Keratinocyte (primary cell): ENCODE measurements at places on chromosomes 6 and 20.
A peak's percentile ranks its signal among the peaks of the same experiment; 100 is the strongest.

DNA sequence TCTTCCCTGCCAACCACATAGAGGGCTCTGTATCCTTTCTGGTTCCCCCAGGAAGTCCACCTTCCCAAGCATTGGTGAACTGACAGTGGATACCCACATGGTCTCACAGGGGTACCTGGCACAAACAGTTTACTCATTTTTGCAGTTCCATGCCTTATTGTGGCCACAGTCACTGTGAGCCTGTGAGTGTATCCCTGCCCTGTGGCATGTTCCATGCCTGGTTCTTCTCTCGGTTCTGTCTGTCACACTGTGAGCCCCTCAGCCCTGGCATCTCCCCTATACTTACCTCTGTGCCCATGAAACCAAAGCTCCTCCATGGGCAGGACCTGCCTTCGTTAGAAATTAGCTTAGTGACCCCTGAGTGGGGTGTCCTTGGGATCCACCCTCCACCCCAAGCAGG is 107.8 kb downstream of the TOX2 start:
- no peak for DNase-seq

DNA sequence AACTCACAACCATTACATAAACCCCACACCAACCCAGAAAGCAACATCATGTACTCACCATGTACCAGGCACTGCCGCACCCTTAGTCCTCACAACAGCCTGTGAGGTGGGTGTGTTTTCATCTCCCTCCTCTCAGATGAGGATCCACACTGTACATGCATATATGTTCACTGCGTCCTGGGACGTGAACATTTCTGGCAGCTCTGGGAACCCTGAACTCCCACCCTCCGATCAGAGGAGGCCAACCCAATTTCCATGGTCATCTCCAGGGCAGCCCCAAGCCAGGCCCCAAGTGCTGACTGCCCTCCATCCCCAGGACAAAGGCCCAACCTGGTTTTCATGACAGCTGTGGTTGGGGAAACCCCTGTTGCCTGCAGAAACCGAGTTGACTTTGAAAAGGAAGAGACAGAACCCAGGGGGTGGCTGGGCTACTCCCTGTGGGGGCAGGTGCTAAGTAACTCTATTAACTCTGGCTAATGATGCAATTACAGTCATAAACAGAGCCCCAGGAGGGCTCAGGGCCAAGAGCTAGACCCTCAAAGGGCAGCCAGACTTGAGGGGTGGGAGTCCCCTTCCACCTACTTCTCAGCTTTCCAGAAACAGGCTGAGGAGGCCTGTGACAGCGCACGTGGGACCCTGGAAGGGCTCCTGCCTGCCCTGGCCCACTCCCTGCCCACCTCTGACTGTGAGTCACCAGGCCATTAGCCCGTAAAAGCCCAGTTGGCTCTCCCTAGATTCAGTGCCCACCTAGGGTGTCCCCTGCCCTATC is 2.6 kb downstream of the TFEB start:
- DNase-seq, result no peak

- no peak for DNase-seq
These were observed 100.1 kb downstream of the GRM4 start for GRCh38 chr6:34045771-34046170.

- no peak for DNase-seq
These were observed 168.9 kb downstream of the ADGB start for GRCh38 chr6:146767632-146768031.

GRCh38 chr6:140401761-140402160 is 1027.3 kb upstream of the CITED2 start:
- DNase-seq, result peak; percentile 9

DNA sequence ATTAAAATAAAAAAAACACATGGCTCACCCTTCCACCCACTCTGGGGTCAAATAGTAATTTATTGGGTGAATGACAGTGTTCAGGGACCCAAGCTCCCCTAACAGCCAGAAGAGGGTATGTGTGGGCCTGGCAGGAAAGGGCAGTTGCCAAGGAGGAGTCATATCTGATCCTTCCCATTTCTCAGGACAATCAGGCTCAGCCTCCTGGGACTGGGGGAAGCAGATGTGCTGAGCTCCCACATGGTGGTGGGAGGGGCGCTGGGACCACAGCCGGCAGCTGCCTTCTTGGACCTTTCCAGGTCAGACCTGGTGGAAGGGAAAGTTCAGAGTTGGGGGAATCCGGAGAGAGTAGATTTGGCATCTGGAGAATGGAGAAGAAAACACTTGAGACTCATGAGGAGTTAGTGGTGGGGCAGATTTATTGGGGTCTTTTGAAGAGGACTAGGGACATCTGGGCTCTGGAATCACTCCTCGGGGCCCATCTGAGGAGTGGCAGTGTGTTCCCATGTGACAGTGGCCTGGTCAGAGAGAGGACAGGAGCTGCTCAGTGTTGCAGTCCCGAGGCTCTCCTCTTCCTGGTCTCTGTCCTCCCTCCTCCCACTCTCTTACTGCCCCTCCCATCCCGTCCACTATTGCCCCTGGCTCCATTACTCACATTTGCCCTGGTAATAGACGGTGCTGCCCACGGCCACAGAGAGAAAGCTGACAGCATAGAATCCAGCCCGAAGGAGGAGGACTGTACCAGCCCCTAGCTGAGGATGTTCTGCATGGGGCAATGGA is 3.0 kb downstream of the LST1 start:
- no peak for DNase-seq

- DNase-seq, result no peak
These were observed 239.1 kb downstream of the CDC5L start for GRCh38 chr6:44626616-44627015.
